Left ventricle myocardium inferior (tissue), 1 donor: ENCODE measurements at places on chromosomes 5 and 9. TPM values are rescaled to one million over a fixed set of nuclear protein-coding genes. Genes with fewer than 3 reads are reported as not detected.

DNA sequence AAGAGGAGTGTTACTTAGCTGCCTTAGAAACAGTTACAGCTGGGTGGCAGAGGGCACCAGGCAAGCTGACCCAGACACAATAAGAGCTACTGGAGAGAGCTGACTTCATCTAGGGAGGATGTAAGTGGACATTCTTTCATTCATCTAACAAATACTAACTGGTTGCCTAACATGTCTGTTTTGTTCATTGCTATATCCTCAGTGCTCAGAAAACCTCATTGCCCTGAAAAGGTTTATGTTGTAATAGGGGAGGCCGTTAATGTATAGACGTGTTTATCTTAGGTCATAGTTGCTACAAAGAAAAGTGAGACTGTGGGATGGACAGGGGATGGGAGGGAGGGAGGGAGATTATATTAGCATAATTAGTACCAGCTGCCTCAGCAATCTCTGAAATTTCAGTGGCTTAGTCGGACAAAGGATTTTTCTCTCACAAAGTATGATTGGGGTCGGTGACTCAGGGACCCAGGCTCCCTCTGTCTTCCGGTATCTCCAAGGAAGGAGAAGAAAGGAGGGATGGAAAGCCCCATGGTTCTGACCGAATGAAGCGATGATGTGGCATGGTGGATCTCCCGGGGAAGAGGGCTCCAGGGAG, 2.6 kb upstream of the SNX18 start:
- no peak overlapping the region for H3K27ac ChIP-seq
- peaks cover 31% of the 10 kb centered on the region for H3K4me1 ChIP-seq
- no peak overlapping the region for H3K4me3 ChIP-seq
- DNase-seq: no peak
- peaks cover 9% of the 10 kb centered on the region for H3K36me3 ChIP-seq

- DNase-seq: no peak
- H3K27me3 ChIP-seq: no peaks in the 10 kb centered on the region
- H3K4me1 ChIP-seq: no peaks in the 10 kb centered on the region
- H3K27ac ChIP-seq: no peak overlapping the region
Measured at GRCh38 chr9:31745468-31745867, 639.0 kb upstream of the ACO1 start.

DNA sequence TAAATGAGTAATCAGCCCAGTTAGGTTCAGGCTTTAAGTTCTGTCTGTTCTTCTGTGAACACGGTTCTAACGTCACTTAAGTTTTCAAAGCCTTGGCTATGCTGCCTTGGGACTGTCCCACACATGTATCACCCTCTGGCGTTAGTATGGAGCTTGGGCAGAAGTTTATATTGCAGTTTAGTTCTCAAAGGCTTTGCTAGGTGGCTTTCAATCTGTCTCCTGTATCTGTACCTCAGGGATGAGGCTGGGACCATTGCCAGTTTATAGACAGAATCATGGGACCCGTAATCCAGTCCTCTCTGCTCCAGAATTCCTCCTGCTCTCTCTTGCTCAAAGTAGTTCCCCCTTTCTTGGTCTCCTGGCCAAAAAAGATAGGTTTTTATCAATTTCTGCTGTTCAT, 12.1 kb downstream of the C9orf40 start:
- DNase-seq: no peak
- H3K36me3 ChIP-seq: no peaks in the 10 kb centered on the region
- no peaks in the 10 kb centered on the region for H3K4me1 ChIP-seq
- no peak overlapping the region for H3K4me3 ChIP-seq

GRCh38 chr9:99973455-99973854, 67.0 kb downstream of the STX17 start:
- H3K27ac ChIP-seq: no peak overlapping the region
- no peak overlapping the region for H3K4me3 ChIP-seq
- no peak for DNase-seq
- H3K36me3 ChIP-seq: peaks cover 39% of the 10 kb centered on the region
- H3K4me1 ChIP-seq: no peaks in the 10 kb centered on the region

GRCh38 chr5:34791761-34792244, 47.2 kb upstream of the TTC23L start:
- no peak overlapping the region for H3K27ac ChIP-seq
- DNase-seq: no peak
- no peak overlapping the region for H3K4me3 ChIP-seq
- peaks cover under 1% of the 10 kb centered on the region for H3K36me3 ChIP-seq
- peaks cover 22% of the 10 kb centered on the region for H3K4me1 ChIP-seq

GRCh38 chr5:171702135-171702770, 83.4 kb upstream of the SMIM23 start:
- no peaks in the 10 kb centered on the region for H3K27me3 ChIP-seq
- peak overlapping the region; percentile 71 for H3K27ac ChIP-seq
- no peaks in the 10 kb centered on the region for H3K36me3 ChIP-seq

NOXA1 gene
- 2.0 TPM for total RNA-seq

WDR31 gene
- 12.4 TPM for total RNA-seq

PDE6A gene
- total RNA-seq: 0.22 TPM
